NCI-H526 treated with DMSO at 0.1 percent for 48 hours (cell line): ENCODE measurements at places on chromosomes 2 and 18.

DNA sequence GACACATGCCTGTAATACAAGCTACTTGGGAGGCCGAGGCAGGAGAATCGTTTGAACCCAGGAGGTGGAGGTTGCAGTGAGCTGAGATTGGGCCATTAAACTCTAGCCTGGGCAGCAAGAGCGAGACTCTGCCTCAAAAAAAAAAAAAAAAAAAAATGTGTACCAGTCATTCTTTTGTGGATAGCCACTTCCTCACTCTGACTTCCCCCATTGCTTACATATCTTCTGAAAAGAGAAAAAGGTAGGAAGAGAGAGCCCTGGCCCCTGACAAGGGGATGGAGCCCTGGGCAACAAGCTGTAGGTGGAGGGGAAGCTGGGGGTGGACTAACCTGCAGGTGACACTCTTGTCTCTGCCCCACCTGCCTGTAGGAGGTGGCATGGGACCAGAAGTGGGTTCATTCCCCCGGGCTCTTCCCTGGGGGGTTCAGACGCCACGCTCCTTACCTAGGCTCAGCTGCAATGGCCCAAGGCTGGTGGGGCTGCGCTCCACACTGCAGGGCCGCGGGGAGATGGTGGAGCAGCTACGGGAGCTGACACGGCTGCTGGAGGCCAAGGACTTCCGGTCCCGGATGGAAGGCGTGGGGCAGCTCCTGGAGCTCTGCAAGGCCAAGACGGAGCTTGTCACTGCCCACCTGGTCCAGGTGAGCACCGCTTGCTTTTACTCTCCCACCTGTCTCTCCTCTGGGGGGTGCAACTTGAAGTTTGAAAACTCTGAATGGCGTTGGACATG is 39.1 kb downstream of the PCARE start:
- no peak for DNase-seq

DNA sequence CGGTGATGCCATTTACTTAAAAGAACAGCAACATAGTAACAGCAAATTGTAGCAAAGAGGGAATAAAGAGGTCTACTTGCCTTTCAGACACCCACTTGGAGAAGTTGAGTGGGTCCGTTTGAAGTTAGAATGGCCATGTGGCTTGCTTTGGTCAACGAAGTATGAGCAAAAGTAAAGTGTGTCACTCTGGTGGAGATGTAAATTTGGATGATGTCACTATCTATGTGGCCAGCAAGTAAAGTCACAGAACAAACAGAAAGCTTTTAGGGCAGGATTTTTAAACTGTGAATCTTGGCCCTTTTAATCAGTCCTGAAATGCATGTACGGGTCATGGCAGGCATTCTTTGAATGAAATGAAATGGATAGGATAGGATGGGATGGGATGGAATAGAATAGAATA is 120.3 kb downstream of the PAX3 start:
- no peak for DNase-seq

GRCh38 chr2:8877894-8878293 is 40.5 kb upstream of the KIDINS220 start:
- no peak for DNase-seq

GRCh38 chr18:10135302-10135926 is 221.6 kb downstream of the VAPA start:
- DNase-seq: no peak

DNA sequence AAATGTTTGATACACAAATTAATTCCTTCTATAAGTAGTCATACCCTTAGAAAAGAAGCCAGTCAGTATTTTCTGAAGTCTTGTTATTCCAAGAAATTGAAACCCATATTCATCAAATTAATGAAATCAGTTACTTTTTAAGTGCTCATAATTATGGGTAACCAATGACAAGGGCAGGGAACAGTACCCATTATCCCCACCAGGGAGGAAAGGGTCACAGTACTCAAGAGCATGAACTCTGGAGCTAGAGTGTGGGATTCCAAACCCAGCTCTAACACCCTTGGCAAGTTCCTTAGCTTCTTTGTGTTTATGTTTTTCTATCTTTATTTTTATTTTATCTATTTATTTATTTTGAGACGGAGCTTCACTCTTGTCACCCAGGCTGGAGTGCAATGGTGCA is 68.4 kb downstream of the CCDC148 start:
- DNase-seq: no peak

- no peak for DNase-seq
These were observed 23.1 kb downstream of the PRPF40A start for GRCh38 chr2:152694161-152694661.

GRCh38 chr2:47541848-47542450 is 139.0 kb downstream of the MSH2 start:
- no peak for DNase-seq

GRCh38 chr2:126496493-126496892 is 159.5 kb upstream of the GYPC start:
- DNase-seq: no peak

GRCh38 chr2:20469595-20469994 is 22.7 kb downstream of the RHOB start:
- DNase-seq: no peak

DNA sequence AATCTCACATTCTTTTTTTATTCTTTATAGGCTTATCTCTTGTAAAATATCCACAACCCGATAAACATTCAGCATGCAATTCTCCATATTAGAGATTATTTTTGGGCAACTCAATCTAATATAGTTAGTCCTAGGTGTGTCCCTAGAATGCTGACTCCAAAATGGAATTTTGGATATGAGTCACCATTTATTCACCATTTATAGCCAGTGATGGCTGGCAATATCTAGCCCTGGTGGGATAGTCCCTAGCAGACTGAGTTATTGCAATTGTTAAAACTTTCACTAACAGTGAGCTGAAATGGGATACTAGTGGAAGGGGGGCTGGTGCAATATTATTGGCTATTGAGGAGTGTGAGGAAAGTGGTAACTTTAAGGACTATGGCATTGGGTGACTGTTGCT is 401.6 kb downstream of the SLC4A3 start:
- DNase-seq: no peak

DNA sequence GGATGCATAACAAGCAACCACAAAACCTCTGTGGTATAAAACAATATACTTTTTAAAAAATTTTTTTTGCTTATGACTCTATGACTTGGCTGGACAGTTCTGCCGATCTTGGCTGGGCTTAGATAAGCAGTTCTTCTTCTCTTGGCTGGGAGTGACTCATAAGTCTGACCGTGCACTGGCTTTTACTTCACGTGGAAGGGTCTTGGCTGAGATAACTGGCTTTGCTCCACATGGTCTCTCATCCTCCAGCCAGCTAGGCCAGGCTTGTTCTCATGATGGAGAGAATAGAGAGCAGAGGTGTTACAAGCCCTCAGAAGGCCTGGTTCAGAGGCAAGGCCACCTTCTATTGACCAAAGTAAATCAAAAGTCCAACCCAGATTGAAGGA is 178.9 kb upstream of the SERPINE2 start:
- DNase-seq: no peak

DNA sequence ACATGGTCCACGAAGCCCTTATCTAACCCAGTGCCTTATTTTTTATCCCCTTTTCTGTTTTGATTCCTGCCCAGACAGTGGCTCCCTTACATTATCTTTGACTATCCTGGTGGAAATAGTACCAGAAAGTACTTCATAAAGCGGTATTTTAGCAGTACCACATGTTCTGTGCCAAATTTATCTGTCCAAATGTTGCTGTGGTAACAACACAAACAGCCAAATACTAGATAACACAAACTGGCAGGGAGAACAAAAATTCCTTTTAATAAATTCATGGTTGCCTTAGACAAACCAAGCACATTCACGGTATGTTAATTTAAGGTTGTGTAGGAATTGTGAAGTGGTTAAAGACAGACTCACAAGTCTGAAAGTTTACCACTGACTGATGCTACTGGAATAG is 187.9 kb upstream of the LHCGR start:
- no peak for DNase-seq

DNA sequence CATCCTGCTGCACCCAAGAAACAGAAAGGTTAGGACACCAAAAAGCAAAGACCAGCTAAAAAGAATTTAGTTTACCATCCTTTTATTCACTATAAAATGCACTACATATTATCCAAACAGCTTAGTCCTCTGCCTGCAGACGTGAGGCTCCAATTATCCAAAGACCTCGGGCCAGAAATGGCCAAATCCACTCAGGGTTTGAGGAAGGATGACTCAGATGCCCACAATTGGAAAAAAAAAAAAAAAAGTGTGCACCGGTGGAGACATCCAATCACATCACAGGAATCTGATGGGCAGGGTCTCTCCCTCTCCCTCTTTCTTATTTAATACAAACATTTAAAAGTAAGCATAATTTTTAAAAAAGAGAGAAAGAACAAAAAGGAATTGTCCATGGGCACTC is 65.7 kb downstream of the TRABD2A start:
- no peak for DNase-seq

DNA sequence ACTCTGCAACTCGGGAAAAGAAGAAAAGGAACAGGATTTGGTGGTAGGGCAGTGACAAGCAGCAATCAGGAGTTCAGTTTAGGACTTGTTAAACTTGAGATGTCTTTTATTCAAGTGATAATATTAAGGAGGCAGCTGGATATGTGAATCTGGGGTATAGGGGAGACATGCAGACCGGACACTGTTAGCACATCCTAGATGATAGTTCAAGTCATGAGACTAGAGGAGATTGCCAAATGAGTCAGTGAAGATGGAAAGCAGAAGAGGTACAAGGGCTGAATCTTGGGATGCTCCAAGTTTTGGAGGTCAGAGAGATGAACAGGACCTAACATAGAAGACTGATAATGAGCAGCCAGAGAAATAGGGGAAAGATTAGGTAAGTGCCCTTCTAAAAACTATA is 69.5 kb upstream of the PSME4 start:
- DNase-seq: no peak

- no peak for DNase-seq
These were observed 62.8 kb downstream of the TMEM237 start for GRCh38 chr2:201580486-201580885.

DNA sequence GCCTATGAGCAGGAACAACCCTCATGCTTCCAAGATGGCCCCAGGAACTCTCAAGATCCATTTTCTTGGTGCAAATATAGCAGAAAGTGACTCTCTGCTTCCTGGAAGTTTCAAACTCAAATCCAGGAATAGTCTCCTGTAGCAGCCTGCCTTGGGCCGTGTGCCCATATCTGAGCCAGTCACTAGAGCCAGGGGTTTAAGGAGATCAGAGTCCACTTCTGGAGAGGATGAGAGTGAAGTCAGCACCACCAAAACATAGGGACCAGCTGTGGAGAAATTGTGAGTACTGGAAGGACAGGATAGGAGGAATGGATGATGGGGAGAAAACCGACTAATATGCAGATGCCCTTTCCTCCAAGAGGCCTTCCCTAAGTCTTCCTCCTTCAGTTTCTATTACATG is 33.2 kb downstream of the PSD4 start:
- no peak for DNase-seq

GRCh38 chr2:54952978-54953456 is 97.2 kb downstream of the RTN4 start:
- DNase-seq: no peak

- DNase-seq: no peak
These were observed 375.8 kb upstream of the LYPD1 start for GRCh38 chr2:133045787-133046186.

- DNase-seq: no peak
These were observed 8.5 kb downstream of the HES6 start for GRCh38 chr2:238231251-238231793.

- DNase-seq: no peak
These were observed 493.0 kb upstream of the ACVR2A start for GRCh38 chr2:147351784-147352183.

DNA sequence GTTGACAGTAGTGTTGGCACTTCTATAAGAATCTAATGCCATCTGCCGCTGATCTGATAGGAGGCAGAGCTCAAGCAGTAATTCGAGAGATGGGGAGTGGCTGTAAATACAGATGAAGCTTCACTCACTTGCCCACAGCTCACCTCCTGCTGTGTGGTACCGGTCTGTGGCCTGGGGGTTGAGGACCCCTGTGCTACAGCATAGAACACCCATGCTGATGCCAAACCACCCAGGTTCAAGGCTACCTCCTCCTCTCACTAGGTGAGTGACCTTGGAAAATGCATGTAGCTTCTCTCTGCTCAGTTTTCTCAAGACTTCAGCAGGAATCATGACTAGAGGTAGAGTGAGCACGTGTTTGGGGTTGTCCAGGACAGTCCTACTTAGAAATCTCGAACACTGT is 263.4 kb downstream of the SH3BP4 start:
- DNase-seq: no peak

- DNase-seq: no peak
These were observed 211.8 kb upstream of the SLC14A2 start for GRCh38 chr18:45403341-45404049.

DNA sequence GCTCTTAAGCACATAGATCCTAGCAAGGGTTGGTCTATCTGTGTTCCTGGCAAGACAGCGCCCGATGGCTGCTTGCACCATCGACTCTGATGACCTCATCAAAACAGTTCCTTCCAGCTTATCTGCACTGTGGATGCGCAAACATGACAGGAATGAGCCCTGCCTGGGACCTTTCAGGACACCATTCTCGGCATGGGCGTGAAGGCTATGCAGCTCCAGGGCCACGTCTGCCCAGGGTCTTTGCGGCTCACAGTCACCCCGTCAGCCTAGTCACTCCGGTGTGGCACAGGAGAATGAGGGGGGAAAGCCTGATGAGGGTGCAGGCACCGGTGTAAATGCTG is 147.8 kb upstream of the TWIST2 start:
- no peak for DNase-seq

- DNase-seq: no peak
These were observed 60.5 kb downstream of the DSEL start for GRCh38 chr18:67455890-67456501.

DNA sequence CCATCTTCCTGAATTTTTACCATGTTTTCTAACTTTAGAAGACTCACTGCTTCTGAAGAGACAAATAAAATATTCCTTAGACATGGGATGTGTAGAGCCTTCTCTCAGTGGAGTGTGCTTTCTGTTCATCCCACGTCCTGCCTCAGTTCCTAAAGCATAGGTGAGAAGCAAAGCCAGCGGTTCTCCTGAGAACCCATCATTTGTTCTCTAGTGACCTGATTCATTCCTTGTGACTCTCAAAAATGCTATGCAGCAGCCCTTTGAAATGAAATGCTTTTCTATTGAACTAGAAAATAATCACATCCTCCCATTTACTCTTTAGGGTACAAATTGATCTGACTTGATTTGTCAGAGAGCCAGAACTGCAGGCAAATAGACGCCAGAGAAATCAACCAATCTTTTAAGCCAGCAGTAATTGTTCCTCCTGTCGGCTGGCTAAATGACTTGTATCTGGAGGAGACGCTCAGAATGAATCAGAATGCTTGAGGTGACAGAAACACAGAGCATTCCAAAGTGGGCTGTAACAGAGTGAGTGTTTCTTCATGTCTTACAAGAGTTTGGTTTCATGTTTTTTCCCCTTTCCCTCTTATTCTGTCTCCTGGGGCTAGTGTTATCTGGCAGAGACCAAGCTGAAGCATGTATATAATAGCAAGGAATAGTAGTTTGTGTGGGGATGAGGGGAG is 81.3 kb upstream of the TMEM178A start:
- no peak for DNase-seq

DNA sequence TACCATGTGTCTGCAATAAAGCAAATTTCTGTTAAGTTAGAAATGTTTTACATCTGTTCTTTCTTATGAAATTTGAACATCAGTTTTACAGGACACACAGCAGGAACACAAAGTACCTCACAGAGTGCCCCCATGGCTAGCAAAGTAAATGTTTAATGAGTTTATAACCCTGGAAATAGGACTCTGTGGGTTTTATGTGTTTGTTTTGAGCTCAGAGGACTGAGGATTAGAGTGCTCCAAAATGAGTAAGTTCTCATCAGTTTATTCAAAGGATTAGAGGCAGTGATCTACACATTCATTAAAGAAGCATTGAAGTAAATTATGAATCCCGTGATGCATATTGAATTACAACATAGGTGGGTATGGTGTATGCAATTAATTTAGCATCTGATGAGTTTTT is 281.8 kb downstream of the GULP1 start:
- no peak for DNase-seq

GRCh38 chr2:240259924-240260529 is 119.6 kb upstream of the OTOS start:
- no peak for DNase-seq
